ENCODE measurements at places on chromosomes 5 and 9. TPM values are rescaled to one million over a fixed set of nuclear protein-coding genes. Genes with fewer than 3 reads are reported as not detected.
A peak's percentile ranks its signal among the peaks of the same experiment; 100 is the strongest.

- DNase-seq, result no peak
Measured at GRCh38 chr5:39566029-39566428, 141.2 kb upstream of the DAB2 start.

DNA sequence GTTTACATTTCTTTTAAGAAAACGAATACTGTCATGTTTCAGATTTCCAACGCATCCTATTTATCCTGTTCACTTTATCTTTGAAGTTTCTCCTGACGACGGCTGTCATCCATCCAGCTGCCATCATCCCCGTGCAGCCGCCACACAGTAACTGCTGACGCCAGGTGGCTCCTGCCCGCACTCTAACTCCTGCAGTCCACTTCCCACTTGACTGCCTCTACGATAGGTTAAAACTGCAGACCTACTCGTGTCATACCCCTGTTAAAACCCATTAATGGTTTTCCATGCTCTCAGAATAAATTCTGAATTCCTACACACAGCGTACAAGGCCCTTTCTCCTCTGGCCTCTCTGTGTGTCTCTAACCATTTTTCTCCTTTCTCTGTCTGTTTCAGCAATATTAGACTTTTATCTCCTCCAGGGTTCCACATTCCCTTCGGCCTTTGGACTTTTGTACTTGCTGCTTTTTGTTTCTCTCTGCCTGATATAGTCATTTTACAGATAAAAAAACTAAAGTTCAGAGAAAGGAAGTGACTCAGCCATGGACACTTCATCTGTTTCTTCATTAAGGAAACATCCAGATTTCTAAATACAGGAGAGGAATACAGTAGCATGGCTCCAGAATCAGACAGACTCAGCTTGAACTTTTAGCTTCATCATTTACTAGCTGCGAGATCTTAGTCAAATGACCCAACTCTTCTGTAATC lies 84.9 kb downstream of the ADAMTS12 start:
- DNase-seq, result no peak

DNA sequence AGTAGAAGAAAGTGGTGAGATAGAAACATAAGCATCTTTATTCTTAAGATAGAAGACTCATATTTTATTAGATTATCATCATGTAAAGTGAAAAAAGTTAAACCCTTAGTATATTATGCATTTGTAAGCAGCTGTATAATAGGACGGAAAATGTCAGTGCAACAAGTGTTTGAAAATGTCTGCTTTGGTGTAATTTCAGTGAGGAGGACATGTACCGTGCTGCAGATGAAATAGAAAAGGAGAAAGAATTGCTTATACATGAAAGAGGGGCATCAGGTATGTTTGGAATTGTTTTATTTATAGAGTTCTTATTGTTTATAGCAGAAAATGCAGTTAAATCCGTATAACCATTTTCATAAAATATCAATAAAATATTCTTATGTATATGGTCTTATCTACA lies 8.9 kb downstream of the OTULIN start:
- no peak for DNase-seq

DNA sequence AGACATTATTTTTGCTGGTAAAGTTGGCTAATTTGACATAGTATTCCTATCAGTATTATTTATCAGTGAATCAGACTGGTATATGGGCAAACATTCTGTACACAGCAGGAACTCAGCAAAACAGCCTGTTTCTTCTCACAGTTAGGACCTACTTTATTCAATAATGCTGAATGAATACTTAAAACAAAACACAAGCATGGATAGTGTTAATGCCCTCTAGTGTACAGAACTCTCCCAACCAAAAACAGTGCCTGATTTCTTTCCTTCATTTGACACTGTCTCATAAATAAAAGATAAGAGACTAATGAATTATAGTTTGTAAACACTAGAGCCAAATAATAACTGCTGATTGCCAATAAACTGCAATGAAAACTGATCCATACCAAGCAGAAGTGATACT lies 1113.3 kb downstream of the PTPRD start:
- no peak for DNase-seq

- peak; percentile 84 for DNase-seq
Measured at GRCh38 chr5:132495667-132496190, 5.2 kb upstream of the IRF1 start.

- DNase-seq, result no peak
Measured at GRCh38 chr9:116394894-116395698, 241.5 kb downstream of the PAPPA start.

- no peak for DNase-seq
Measured at GRCh38 chr5:54063817-54064216, 246.6 kb downstream of the ARL15 start.

DNA sequence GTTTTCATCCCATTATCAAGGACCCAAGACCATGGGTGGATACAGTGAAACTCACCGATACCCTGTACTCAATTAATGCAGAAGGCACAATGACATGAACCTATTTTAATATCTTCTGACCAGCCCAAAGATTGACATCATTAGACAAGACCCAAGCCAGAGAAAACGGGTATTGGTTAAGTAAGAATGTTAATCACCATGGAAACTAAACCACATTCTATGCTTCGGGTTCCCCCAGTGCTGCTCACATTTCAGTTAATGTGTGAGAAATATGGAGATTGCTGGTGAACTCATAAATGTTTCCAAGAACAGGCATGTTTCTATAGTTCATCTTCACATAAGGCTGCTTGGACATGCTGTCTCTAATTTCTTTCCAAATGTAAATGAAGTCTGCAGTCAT lies 77.0 kb downstream of the IRX2 start:
- no peak for DNase-seq

- no peak for DNase-seq
Measured at GRCh38 chr5:90777959-90778358, 219.4 kb downstream of the ADGRV1 start.

DNA sequence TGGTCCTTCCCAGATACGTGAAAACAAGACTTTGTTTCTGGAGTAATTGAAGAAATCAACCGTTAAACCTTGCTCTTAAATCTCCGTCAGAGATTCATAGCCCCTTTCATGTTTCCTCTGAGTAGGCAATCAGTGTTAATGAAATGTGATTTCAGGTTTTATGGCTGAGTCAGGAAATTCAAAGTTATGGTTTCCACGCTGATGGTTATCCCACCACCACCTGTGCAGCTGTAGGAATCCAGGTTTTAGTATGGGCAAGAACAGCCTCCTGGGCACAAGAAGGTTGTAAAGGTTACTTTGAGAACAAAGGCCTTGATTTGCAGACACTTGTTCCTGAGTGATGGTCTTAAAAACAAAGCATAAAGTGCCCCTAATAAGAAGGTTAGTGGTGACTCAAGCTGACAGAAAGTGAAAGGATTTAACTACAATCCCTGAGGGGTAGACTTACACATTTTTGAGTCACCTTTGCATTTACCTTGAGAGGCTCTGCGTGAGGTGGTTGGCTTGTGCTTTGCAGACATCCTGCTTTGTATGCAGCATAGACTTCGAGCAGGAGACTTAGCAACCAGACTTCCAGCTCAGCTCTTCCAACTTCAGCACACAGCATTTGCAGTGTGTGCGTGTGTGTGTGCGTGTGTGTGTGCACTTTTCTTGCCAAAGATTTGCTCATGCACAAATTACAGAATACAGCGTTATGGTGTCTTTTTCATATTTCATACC lies 159.6 kb downstream of the TLE4 start:
- no peak for DNase-seq

- peak; percentile 53 for DNase-seq
Measured at GRCh38 chr9:130186051-130186450, 13.8 kb downstream of the NCS1 start.

DNA sequence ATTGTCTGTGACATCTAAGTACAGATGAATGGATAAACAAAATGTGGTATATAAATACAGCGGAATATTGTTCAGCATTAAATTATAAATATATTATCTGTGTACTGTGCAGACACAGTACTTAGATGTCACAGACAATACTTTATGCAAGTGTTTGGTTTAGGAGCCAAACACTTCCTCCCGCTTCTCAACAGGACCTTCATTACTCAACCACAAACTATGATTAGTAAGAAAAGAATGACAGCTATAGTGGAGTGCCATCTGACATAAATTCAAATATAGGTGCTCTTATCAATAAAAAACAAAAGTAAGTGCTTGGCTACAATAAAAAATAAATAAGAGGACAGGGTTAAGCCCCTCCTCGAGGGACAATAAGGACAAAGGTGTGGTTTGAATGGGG lies 38.9 kb upstream of the STX17 start:
- DNase-seq, result no peak

DNA sequence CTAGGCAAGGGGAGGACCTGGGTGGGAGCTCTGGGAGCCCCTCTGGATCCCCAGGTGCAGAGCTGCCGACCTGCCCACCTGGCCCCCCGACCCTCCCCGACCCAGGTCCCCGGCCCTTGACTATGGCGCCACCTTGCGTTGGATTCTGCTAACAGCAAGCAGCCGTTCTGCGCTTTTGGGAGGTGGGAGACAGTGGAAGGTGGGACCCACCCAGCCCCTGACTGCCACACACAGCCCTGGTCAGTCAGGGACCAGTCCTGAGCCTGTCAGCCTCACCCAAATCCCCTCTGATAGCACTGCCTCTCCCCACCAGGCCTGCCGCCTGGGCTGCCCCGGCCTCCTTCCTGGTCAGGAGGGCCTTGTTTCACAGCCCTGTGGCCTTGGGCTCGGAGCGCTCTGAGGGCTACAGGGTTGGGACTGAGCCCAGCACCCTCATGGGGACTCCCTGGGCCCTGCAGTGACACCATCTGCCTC lies 77.9 kb downstream of the HMCN2 start:
- DNase-seq, result peak; percentile 88

GRCh38 chr9:76560481-76560922 lies 101.5 kb downstream of the GCNT1 start:
- DNase-seq, result no peak

- DNase-seq, result no peak
Measured at GRCh38 chr9:94843134-94843533, 116.6 kb downstream of the AOPEP start.

- DNase-seq, result peak; percentile 25
Measured at GRCh38 chr5:171483551-171484135, 64.2 kb downstream of the FGF18 start.

DNA sequence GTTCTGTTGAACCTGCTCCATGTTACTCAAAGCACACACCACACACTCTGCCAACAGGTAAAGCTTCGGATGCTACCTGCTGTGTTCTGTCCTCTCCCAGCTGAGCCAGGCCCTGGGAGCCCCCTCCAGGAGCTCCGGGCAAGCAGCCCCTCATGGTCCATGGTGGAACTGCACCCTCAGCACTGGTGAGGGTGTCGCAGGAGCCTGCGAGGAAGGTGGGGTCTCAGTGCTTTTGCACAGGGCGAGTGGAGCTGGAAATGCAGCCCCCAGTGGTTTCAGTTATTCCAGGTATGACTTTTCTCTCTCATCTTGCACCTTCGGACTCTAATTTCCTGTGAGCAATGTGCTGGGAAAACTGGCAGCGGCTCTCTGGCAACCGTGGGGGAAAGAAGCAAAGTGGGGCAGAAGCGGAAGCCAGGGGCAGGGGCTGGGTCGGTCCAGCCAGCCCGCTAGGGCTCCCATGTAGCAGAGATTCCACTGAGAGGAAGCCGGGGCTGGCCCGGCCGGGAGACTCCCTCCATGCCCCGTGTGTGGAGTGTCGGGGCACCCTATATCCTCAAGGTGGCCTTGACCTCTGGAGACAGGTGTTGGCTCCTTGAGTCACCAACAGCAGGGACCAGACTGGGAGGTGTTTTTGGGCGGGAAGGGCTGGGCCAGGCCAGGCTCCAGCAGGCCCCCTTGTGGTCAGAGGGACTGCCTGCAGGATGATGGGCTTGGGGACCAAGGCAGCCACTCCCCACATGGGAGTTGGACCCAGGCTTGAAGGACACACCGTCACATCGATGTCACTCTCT lies 75.6 kb upstream of the PRSS3 start:
- DNase-seq, result peak; percentile 48

DNA sequence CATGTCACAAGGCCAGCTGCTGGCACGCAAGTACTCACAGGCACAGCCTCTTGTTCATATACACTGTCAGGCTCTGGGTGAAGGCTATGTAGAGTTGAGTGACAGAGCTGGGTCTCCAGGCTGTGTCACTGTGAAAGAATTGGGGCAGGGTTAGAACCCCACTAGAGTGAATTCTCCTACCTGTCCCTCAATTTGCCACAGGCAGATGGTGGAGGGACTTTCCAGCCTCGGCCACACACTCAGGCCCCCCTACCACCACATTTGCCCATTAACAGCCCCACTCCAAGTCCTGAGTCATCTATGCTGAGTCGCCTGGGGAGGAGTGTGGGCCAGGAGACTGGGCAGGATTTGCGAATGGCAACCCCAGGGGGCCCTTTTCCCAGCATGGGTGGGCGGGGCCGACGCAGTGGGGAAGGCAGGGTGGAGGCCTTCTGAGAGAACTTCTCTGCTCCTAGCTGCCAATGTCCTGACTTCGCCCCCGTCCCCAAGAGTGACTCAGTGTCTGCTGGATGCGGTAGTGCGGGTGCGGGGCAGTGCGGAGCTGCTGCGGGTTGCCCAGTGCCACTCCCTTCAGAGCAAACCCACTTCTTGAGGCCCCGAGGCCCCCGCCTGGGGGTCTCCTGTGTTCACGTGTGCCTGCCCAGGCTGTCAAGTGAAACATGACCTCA lies 50.3 kb upstream of the PSD2 start:
- no peak for DNase-seq

DNA sequence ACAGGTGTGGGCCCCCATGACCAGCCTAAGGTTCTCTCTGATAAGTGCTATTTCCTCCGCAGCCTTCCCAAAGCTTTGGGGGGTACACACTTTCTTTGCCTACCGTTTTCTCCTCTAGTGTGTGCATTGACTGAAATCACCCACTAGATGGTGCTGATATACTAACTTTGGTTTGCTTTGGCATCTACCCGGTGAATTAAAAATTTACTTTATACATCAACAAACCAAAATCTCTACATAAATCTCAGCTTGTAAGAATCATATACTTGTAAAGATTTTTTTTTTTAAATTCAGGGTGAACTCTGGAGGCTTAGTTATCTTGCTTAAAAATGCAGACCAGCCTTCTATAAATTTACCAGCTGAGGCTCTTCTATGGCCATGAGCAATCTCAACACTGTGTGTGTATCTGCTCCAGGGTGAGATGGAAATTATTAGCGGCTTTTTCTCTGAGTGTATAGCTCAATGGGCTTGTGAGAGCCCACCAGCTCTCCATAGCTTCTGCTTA lies 475.7 kb upstream of the TNC start:
- DNase-seq, result peak; percentile 48

PCDHB16 gene
- 2.7 TPM for polyA plus RNA-seq

SPATA6L gene
- polyA plus RNA-seq, result 0.44 TPM

SLC46A2 gene
- polyA plus RNA-seq, result not detected

DDX4 gene
- polyA plus RNA-seq, result not detected

SHROOM1 gene
- 4.8 TPM for polyA plus RNA-seq

FOXD4 gene
- 0.34 TPM for polyA plus RNA-seq

All from SK-N-SH (cell line).